ENCODE measurements at places on chromosomes 5 and 9. TPM values are rescaled to one million over a fixed set of nuclear protein-coding genes. Genes with fewer than 3 reads are reported as not detected.

SLC46A2 gene
- total RNA-seq: not detected

KIF4B gene
- not detected for total RNA-seq

ZNF454 gene
- 1.6 TPM for total RNA-seq

CTSV gene
- total RNA-seq: 0.21 TPM

NEUROG1 gene
- total RNA-seq: not detected

MARVELD2 gene
- 0.71 TPM for total RNA-seq

GLIPR2 gene
- total RNA-seq: 30.6 TPM

PCDHGA8 gene
- total RNA-seq: 0.51 TPM

PFN3 gene
- not detected for total RNA-seq

NAIP gene
- 11.3 TPM for total RNA-seq

IL11RA gene
- 32.6 TPM for total RNA-seq

Measured in osteocyte (in vitro differentiated cells).